HFFc6 (cell line): ENCODE measurements at places on chromosomes 4 and X.

DNA sequence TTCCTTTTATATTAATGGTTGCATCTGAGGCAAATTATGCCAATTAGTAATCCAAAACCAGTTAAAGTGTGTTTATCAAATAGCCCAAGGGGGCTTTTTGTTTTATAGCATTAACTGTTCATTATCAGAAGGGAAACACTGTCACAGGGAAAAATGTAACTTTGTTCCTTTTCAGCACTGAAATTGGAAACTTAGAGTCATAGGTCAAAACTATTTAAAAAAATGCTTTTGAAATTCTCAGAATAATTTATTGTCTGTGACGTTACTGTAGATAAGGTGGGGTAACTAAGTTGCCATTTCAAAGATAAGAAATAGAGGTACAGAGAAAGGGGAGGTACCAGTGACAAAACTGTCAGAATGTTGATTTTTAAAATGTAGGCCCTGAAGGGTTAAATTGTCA is 129.3 kb downstream of the AKAP4 start:
- DNase-seq = no peak

GRCh38 chr4:59689149-59689548 is 1511.0 kb upstream of the ADGRL3 start:
- DNase-seq = no peak

DNA sequence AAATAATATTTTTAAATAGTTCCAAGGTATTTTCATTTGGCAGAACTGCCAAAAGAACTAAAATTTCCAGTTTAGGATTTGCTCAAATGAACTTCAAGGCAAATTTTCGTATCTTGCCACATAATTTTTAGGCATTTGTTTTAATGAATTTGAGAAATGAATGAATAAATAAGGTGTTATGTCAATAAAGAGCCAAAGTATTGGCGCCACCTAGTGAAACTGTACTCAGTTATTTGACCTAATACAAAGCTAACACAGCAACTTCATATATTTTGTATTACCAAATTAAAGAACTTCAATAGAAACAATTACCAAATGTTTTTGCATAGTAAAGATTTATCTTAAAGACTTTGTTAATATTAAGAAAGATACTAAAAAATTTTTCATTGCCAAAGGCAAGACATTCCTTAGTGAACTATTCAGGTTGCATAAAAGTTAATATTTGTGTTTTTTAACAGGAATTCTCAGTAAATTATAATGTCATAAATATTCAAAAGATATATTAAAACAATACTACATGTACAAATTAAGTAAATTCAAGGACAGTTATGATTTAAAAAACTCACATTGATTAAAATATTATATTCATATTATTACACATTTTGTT is 50.3 kb downstream of the STPG2 start:
- peak; percentile 7 for DNase-seq

DNA sequence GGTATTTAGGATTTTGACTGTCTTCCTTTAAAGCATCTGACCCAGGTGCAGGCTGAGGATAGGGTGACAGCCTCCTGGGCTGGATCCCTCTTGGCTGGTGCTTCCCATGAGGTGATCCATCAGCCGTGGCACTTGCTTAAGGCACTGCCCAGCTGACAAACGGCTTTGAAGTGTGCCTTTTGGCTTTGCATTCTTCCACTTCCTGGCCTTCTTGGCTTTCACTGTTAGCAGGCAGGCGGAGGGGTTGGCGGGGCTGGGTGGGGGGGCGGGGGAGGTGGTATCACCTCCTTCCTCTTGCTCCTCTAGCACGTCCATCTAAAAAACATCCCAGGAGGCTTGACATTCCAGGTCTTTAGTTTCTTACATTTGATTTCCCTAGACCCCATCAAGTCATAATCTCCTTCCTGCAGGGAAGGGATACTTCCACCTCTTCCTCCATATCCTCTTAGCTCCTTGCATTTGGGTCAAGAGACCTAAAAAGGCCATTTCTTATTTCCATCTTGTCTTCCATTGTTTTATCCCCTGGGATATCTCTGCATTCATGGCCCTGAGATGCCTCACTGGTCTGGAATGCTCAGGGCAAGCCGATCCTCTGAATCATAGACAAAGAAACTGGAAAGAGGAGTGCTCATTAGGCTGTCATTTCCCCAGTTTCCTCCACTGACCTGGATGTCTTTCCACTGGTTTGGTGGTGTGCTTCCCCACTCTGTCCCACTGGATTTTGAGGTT is 11.3 kb upstream of the APLN start:
- DNase-seq = peak; percentile 55

- DNase-seq = no peak
Observed at GRCh38 chrX:23626651-23627050, 40.6 kb upstream of the PRDX4 start.

- DNase-seq = no peak
Observed at GRCh38 chr4:14893713-14894112, 108.6 kb upstream of the CPEB2 start.

- DNase-seq = no peak
Observed at GRCh38 chr4:25050370-25051078, 19.8 kb upstream of the LGI2 start.
